ENCODE measurements at places on chromosomes 1 and 21.

GRCh38 chr1:96978444-96978843 lies 256.9 kb downstream of the PTBP2 start:
- no peak for DNase-seq

DNA sequence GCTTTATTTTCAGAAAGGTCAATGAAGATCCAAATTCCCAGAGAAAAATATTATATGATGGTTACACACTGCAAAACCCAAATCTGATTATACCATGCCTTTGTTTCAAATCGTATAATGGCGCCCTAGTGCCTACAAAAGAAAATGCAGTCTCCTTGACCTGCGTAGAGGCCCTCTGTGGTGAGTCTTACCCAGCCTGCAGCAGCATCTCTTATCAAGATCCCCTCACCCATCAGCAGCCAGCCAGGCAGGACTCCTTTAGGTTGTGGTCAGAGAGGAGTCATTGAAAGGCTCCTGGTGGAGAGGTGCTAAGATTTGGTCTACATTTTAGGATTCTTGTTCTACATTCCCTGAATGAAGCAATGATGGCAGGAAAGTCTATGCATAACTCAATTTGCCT lies 23.7 kb upstream of the DAB1 start:
- DNase-seq = no peak

DNA sequence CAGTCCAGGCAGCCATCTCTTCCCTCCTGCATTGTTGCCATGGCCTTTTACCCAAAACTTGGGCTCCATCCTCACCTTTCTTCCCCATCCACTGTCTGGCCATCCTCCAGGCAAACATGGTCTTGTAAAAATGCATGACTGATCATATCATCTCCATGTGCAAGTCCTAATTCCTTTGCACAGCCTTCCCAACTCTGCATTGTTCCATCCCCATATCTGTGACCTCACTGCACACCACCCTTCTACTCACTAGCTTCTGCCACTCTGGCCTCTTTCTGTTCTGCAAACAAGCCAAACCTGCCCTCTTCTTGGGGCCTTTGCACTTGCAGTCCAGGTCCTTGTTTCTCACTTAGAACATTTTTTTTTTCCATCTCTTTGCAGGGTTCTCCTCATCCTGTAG lies 230.1 kb upstream of the GJB5 start:
- no peak for DNase-seq

- DNase-seq = no peak
These were observed 133.4 kb downstream of the NEK7 start for GRCh38 chr1:198290089-198290683.

- DNase-seq = no peak
These were observed 1.2 kb downstream of the KRTAP10-4 start for GRCh38 chr21:44574457-44575306.

GRCh38 chr1:62841587-62842169 lies 57.7 kb downstream of the ATG4C start:
- DNase-seq = peak; percentile 7

- DNase-seq = peak; percentile 49
These were observed 23.2 kb upstream of the ZNF648 start for GRCh38 chr1:182084487-182085316.

DNA sequence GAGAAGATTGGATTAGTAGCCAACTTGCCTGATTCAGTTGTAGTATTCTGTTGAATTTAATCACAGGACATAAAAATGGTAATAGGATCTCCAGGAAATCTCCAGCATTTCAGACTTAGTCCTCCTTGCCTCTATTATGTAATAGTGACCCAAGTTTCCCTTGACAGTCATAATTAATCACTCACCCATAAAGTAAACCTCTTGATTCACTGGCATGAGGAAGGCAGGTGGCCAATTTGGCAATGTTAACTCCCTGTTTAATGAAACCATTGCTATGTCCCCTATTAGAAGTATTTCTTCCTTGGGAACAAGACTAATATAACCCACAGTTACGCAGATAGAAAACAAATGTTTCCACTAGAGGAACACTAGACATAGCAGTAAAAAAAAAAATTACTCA lies 604.8 kb upstream of the CXADR start:
- DNase-seq = no peak

- DNase-seq = no peak
These were observed 60.0 kb upstream of the IVNS1ABP start for GRCh38 chr1:185376840-185377635.

GRCh38 chr1:157771661-157772425 lies 5.1 kb downstream of the FCRL2 start:
- no peak for DNase-seq

- no peak for DNase-seq
These were observed 12.4 kb downstream of the SLC19A2 start for GRCh38 chr1:169473347-169473746.

DNA sequence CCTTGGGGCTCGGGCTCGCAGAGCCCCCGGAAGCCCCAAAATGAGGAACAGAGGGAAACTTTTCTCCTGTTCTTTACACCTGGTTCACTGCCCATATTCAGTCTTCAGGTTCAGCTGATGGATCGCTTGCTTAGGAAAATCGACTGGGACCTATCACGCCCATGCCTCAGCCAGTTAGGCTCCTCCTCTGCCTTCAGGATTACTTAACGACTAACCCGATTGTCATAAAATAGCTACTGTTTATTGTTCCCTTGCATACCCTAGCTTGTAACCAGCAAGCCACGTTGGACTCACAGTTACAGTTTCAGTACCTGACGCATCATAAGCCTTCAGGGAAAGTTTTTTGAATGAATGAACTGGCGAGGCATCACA lies 692 bp downstream of the TARDBP start:
- no peak for DNase-seq

- DNase-seq = no peak
These were observed 29.2 kb downstream of the NID1 start for GRCh38 chr1:236035681-236036101.

DNA sequence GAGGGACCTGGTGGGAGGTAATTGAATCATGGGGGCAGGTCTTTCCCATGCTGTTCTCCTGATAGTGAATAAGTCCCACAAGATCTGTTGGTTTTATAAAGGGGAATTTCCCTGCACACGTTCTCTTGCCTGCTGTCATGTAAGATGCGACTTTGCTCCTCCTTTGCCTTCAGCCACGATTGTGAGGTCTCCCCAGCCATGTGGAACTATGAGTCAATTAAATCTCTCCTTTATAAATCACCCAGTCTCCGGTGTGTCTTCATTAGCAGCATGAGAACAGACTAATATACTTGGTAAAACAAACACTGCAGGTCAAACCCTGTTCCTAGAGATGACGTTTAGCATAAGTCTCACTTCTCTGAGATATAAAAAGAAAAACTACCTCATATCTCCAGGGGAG lies 148.3 kb downstream of the MATN1 start:
- DNase-seq = no peak

GRCh38 chr1:61372944-61373343 lies 290.6 kb downstream of the NFIA start:
- DNase-seq = no peak

GRCh38 chr1:178684542-178685000 lies 40.5 kb upstream of the RALGPS2 start:
- no peak for DNase-seq

DNA sequence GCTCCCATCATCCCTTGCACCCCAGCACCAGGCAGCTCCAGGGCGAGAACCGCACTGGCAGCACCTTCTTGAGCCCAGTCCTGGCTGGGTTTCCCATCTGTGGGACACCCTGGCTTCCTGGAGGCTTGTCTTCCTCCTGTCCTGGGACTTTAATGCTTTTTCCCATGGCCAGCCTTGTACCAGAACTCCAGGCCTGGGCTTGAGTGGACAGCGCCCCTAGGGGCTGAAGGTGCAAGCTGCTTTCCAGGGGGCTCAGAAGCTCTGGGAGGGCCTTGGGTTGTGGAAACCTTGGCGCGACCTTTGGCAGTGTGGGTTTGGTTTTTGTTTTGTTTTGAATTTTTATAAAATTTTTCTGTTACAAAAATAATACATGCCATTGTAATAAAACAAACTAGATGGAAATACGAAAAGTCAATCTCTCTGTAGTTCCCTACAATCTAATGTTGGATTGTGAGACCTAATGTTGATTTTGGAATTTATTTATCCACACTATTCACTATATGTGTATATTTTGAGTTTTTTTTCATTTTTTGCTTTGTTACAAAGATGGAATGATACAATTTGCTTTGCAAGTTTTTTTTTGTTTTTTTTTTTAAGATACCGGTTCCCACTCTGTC lies 33.8 kb upstream of the RPL11 start:
- DNase-seq = no peak

DNA sequence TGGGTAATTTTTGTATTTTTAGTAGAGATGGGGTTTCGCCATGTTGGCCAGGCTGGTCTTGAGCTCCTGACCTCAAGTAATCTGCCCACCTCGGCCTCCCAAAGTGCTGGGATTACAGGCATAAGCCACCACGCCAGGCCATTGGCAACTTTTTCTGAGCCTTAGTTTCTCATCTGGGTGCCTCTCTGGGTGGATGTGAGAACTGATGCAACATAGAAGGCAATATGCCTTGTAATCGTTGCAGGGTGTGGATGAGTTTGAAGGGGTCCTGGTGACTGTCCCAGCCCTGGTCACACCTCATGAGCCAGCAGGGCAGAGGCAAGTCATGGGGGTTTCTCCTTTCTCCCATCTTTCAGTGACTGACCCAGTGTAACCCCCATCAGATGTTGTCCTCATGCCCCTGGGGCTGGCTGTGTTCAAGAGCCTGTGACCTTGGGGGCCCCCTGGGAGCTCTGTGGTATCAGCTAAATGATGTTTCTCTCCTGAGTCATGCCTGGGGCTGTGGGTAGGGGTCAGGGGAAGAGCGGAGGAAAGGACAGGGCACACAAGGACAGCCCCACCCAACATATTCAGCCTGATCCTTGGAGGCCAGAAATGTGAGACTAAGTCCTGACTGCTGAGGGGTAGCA lies 3.6 kb downstream of the COL9A2 start:
- DNase-seq = no peak

DNA sequence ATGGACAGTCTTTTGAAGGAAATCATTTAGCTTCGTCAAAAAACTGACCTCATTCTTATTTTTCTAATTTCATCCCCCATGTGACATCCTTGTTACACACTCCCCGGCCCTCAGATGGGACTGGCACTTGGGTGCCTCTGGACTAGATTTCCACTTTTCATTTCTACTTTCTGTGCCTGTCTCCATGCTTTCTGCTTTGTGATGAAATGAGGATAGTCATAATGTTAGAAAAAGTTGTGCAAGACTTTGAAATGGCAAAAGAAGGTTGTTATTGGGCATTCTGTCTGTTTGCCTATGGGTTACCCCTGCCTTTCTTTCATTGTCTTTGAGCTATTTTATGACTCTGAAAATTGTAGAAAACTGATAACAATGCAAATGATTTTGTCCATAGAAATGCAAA lies 54.9 kb downstream of the MDM4 start:
- DNase-seq = no peak

- DNase-seq = no peak
These were observed 50.5 kb downstream of the EYA3 start for GRCh38 chr1:28037946-28038345.

- DNase-seq = no peak
These were observed 23.2 kb downstream of the CD1D start for GRCh38 chr1:158203693-158204457.

DNA sequence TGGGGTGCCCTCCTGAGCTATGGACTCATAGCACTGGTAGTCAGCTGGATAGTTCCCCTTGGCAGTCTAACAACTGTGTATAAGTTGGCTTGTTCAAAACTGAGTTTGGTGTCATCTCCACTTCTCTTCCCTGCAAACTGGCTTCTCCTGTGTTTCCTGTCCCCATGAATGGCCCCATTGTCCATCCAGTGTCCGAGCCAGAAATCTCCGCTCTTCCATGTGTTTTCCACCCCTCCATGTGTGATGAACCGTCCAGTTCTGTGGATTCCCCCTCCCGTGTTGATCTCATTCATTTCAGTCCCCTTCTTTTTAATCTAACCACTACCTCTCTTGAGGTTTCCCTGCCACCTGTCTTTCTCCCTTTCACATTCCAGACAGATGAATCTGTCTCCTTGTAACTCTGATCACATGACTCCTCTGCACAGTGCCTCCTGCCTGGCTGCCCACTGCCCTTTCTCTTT lies 195.7 kb downstream of the ROR1 start:
- no peak for DNase-seq

DNA sequence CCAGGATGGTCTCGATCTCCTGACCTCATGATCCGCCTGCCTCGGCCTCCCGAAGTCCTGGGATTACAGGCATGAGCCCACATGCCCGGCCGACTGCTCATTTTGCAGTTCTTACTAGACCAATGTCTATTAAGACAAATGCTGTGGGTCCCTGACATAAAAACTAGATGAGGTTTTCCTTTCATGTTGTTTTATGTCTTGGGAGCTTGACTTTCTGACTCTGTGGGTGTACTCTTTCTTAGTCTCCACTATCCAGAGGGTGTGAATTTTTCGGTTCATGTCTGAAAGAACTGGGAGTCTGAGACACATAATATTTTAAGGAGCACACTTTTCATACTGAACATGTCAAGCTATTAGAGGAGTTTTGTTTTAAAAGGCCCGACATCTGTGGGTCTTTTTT lies 744.9 kb upstream of the B3GALT2 start:
- DNase-seq = no peak

DNA sequence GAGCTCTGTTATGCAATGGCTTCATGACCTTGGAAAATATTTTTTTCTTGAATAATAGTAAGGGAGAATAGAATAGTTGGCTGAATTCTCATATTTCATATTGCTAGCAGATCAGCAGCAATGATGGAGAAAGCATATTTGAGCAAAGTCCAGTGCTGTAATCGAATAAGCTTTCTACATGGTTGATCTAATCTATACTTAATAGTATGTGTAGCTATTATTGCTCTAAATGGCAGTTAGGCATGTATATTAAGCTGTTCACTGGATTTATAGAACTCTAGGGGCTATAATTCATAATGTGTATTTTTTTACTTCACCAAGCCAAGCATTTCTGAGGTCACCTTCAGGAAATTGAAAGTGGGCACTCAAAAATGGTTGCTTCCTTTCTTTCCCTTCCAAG lies 10.0 kb upstream of the IL19 start:
- no peak for DNase-seq

- no peak for DNase-seq
These were observed 8.4 kb downstream of the SLC1A7 start for GRCh38 chr1:53134042-53134485.

DNA sequence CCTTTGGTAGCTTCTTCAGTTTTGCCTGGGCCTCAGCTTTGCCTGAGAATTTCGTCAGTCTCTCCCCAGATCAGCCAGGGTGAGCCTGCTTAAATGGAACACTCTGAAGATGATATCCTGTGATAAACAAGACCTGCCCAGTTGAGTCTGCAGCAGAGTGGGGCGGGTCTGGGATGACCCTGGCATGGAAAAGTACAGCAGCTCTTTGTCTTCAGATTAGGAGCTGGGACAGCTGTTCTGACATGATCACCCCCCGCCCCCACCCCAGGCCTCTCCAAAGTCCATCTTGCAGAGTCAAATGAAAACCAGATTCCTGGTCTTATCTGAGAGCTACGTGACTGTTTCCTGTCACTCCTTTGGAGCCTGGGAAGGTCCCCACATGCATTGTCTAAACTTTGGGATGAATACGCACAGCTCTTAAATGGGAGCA lies 2.2 kb upstream of the TMEM51 start:
- DNase-seq = no peak

- no peak for DNase-seq
These were observed 198.0 kb upstream of the ZP4 start for GRCh38 chr1:238088560-238089290.

- DNase-seq = peak; percentile 30
These were observed 32.2 kb downstream of the POFUT2 start for GRCh38 chr21:45255381-45256020.

- DNase-seq = no peak
These were observed 35.8 kb downstream of the LDLRAD1 start for GRCh38 chr1:53982034-53982762.

- no peak for DNase-seq
These were observed 794.7 kb upstream of the ADAMTS5 start for GRCh38 chr21:27761623-27762022.

- DNase-seq = no peak
These were observed 18.7 kb downstream of the LRRC3 start for GRCh38 chr21:44473915-44474555.

Data from NCI-H187 treated with DMSO at 0.1 percent for 48 hours (cell line).